ENCODE measurements at places on chromosomes 2 and 18.

DNA sequence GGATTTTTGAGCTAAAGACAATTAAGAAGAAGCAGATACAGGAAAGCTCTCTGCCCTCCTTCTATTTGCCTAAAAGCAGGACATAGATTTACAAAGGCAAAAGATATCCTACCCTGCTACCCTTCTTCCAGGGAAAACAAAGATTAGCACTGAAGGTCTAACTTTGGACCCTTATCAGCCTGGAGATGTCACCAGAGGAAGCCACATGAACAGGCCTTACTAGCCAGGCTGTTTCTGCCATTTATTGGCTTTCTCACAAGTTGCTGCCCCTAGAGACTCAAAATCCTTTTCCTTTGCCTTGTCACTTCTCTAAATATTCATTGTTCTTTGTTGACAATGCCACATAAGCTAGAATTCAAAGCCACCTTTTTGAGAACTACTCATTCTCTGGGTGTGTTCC is 147.3 kb downstream of the B3GNT2 start:
- DNase-seq: no peak

GRCh38 chr18:45566025-45566740 is 49.1 kb upstream of the SLC14A2 start:
- no peak for DNase-seq

DNA sequence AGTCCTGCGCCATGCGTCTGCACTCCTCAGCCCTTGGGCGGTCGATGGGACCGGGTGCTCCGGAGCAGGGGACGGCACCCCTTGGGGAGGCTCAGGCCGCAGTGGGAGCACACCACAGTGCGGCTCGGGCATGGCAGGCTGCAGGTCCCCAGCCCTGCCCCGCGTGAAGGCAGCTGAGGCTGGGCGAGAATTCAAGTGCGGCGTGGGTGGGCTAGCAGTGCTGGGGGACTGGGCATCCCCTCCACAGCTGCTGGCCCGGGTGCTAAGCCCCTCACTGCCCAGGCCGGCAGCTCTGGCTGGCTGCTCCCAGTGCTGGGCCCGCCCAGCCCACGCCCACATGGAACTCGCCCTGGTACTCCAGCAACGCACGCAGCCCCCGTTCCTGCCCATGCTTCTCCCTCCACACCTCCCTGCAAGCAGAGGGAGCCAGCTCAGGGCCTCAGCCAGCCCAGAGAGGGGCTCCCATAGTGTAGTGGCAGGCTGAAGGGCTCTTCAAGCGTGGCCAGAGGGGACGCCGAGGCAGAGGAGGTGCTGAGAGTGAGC is 198.3 kb upstream of the CNTNAP5 start:
- no peak for DNase-seq

- DNase-seq: no peak
Measured at GRCh38 chr2:4628998-4629501, 925.7 kb downstream of the DCDC2C start.

- DNase-seq: no peak
Measured at GRCh38 chr2:109558076-109558882, 55.5 kb downstream of the SEPTIN10 start.

GRCh38 chr2:85907671-85908157 is 18.9 kb upstream of the ST3GAL5 start:
- no peak for DNase-seq

DNA sequence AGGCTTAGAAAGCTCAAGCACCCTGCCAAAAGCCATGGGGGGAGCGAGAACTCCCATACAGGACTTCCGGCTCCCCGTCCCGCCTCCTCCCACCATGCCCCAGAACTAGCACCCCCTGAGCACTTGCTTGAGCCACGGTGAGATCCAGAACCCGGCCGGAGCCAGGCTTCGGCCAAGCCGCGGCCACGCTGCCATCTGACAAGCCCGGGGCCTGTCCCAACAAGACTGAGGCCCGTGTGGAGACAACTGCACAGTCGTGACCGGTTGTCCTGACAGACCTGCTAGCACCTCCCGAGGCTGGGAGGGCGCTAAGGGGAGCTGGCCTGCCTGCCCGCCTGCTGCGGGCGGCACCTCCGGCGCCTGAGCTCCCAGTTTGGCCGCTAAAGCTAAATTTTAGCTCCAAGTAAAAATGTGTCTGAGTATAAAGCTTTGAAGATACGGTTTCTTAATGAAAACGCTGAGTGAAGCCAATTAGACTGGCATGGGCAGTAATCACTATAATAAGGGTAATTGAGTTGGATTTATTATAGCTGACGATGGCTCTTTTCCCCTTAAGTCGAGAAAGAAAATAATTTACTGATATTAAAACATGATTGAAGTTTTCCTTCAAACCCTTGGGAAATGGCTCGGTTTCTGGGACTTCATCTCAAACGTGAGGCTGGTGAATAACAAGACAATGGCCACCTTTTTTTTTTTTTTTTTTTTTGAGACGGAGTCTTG is 78.3 kb upstream of the ODC1 start:
- no peak for DNase-seq

- DNase-seq: no peak
Measured at GRCh38 chr2:42435628-42436027, 58.2 kb downstream of the KCNG3 start.

DNA sequence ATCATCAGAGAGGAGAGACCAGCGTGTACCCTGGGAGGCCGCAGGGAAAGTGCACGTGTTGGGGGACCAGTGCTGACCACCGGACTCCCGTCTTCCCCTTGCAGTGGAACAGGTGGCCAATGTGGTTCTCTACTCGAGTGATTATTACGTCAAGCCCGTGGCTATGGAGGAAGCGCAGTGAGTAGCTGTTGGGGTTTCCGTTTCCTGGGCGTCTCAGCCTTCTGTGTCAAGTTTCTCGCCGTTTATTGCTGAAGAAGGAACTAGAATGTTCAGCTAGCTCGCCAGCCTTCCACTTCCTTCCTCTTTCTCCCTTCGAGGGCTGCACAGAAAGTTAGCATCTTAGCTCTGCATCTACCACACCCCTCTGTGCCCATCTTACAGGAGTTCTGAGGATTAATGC is 22.8 kb upstream of the DGKD start:
- DNase-seq: no peak

GRCh38 chr18:58417752-58418151 is 211.1 kb downstream of the ALPK2 start:
- DNase-seq: no peak

All from cerebellar nuclear complex (tissue), 1 donor.